ENCODE measurements at places on chromosomes 2 and 18.

- DNase-seq = peak; percentile 94
Measured at GRCh38 chr18:8548186-8548585, 61.1 kb upstream of the RAB12 start.

GRCh38 chr2:36486521-36487044, 111.4 kb downstream of the FEZ2 start:
- peak; percentile 88 for DNase-seq

DNA sequence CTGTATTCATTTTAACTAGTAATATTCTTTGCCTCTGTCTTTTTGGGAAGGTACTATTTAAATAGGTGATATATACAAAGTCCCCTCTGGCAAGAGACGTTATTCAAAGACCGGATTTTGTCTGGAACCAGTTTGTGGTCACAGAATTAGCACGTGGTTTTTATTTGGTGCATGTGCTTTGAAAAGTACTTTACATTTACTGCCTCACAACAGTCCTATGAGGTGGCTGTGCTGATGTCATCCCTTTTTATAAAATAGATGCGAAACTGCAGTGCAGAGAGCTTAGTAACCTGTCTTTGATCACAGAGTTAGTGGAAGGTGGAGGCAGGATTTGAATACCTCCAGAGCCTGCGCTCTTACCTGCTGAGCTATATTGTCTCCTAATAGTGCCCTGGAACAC, 4.0 kb downstream of the LPIN1 start:
- DNase-seq = no peak

GRCh38 chr18:26495287-26495686, 53.1 kb downstream of the KCTD1 start:
- no peak for DNase-seq

- no peak for DNase-seq
Measured at GRCh38 chr2:158738363-158738762, 56.8 kb upstream of the DAPL1 start.
